A549 treated with AZD2906 at 1 μM for 4 hours (cell line): ENCODE measurements at places on chromosomes 2 and 18. TPM values are rescaled to one million over a fixed set of nuclear protein-coding genes. Genes with fewer than 3 reads are reported as not detected.

POTEI gene
- 0.01 TPM in 1 of 5 replicates, not detected in the others for total RNA-seq

PECR gene
- total RNA-seq: 13.6 to 17.1 TPM (median 15.2 TPM) in 5 replicates

ADRA2B gene
- total RNA-seq: 0.14 to 0.18 TPM (median 0.14 TPM) in 5 replicates

PROM2 gene
- total RNA-seq: 0.02 to 0.34 TPM (median 0.08 TPM) in 3 of 5 replicates, not detected in the others

FNDC4 gene
- total RNA-seq: 4.2 to 5.4 TPM (median 4.5 TPM) in 5 replicates
